ENCODE measurements at places on chromosomes 11 and 22. TPM values are rescaled to one million over a fixed set of nuclear protein-coding genes. Genes with fewer than 3 reads are reported as not detected.

SCN3B gene
- not detected for polyA plus RNA-seq

RCN1 gene
- 125 TPM for polyA plus RNA-seq

PPFIBP2 gene
- 14.1 TPM for polyA plus RNA-seq

CDC42BPG gene
- polyA plus RNA-seq = 0.56 TPM

CHRM1 gene
- polyA plus RNA-seq = not detected

CBX7 gene
- polyA plus RNA-seq = 74.8 TPM

OR2AT4 gene
- not detected for polyA plus RNA-seq

CHADL gene
- polyA plus RNA-seq = not detected

USP47 gene
- polyA plus RNA-seq = 23.2 TPM

OR10D3 gene
- polyA plus RNA-seq = not detected

OTUB1 gene
- polyA plus RNA-seq = 67.9 TPM

CASP1 gene
- polyA plus RNA-seq = 11.5 TPM

SLC22A6 gene
- polyA plus RNA-seq = not detected

MAJIN gene
- not detected for polyA plus RNA-seq

CNIH2 gene
- 0.18 TPM for polyA plus RNA-seq

FERMT3 gene
- polyA plus RNA-seq = 22.2 TPM

MTA2 gene
- polyA plus RNA-seq = 40.3 TPM

PHF21B gene
- not detected for polyA plus RNA-seq

FTH1 gene
- 9,506 TPM for polyA plus RNA-seq

OR51B4 gene
- not detected for polyA plus RNA-seq

OR6M1 gene
- polyA plus RNA-seq = not detected

OR10G7 gene
- not detected for polyA plus RNA-seq

MSANTD2 gene
- polyA plus RNA-seq = 18.0 TPM

GPR83 gene
- not detected for polyA plus RNA-seq

HBB gene
- polyA plus RNA-seq = 26.3 TPM

Measured in aorta (tissue), 5 donors.